ENCODE measurements at places on chromosomes 7 and 10.

DNA sequence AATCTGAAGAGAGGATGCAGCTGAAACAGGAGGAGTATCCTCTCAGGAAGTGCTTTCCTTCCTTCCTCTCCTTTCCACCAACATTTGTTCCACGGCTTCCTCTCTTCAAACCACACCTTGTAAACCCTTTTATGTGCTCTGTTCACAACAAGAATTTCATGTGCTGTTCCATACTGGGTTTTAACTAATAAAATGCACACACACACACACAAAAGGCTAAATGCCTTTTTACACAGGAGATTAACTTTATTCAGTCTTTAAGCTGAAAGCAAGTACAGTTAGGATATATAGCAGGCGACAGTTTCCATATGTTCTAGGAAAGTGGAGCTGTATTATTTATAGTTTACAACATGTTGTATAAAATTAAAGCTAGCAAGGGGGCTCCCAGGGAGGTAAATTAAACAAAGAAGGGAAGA lies 106.7 kb downstream of the REEP3 start:
- DNase-seq: no peak

DNA sequence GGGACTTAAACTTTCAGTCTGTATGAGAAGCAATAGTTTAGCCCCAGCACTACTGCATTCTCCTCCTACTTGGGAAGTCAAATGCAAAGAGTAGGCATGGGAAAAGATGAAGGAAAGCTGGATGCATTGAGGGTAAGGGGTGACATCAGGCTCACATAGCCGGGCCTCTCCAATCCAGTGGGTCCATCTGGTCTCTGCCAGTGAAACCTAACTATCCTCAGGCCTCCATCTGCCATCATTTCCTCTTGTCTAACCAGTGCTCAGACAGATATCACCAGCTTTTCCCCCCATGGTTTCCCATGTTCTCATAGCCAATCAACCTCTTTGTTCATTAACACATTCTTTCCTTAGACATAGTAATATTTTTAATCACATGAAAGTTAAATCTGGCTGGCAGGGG lies 118.3 kb downstream of the DGKI start:
- DNase-seq: no peak

- no peak for DNase-seq
Measured at GRCh38 chr10:71716426-71716825, 3.2 kb downstream of the C10orf105 start.

GRCh38 chr7:151901828-151902227 lies 24.9 kb upstream of the PRKAG2 start:
- DNase-seq: no peak

GRCh38 chr7:155684543-155684942 lies 40.1 kb downstream of the RBM33 start:
- DNase-seq: no peak

GRCh38 chr7:147646568-147646967 lies 944.0 kb upstream of the C7orf33 start:
- no peak for DNase-seq

GRCh38 chr7:55026086-55026790 lies 7.4 kb downstream of the EGFR start:
- no peak for DNase-seq

Measured in stimulated activated CD4-positive, alpha-beta T cell treated with anti-CD3 and anti-CD28 coated beads, Interleukin-1b, Interleukin-23, amount 100 ng/mL, for 1 hour (primary cell).